ENCODE measurements at places on chromosomes 2 and 18. TPM values are rescaled to one million over a fixed set of nuclear protein-coding genes. Genes with fewer than 3 reads are reported as not detected.

- no peak overlapping the region for H3K4me3 ChIP-seq
- peaks cover 3% of the 10 kb centered on the region for H3K36me3 ChIP-seq
- no peak overlapping the region for H3K27ac ChIP-seq
- no peaks in the 10 kb centered on the region for H3K27me3 ChIP-seq
- no peaks in the 10 kb centered on the region for H3K4me1 ChIP-seq
These were observed 36.1 kb upstream of the TNFRSF11A start for GRCh38 chr18:62289047-62289446.

DNA sequence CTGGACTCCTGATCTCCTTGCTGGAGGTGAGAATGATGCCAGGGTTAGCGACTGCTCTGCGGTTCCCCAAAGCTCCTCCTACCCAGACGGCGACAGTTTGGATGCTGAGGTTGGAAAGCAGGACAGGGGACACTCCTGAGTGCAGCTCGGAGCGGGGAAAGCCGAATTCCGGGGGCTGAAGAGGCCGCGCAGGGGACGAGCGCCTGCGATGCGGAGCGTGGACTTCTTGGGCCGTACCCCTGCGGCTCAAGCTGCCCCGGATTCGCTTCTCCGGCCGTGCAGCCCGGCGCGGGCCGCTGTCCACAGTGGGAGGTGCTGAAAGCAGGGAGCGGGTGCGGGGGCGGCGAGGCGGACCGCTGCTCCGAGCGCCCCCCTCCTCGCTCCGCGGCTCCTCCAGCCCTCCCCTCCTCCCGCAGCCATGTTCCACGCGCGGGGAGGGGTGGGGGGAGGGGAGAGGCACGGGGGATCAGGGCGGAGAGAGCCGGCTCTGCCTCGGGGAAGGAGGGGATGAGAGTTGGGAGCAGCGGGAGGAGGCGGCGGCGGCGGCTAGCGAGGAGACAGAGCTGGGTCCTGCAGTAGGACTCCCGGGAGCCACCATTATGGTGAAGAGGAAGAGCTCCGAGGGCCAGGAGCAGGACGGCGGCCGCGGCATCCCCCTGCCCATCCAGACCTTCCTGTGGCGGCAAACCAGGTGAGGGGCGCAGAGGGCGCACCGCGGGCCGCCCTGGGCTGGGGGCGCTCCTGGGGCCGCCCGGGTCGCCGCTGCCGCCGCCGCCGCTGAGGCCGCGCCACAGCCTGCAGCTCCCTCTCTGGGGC is at the start of gene UNC80:
UNC80 (plus strand) TSS at position 359 of the 816 bp plus-strand sequence; CDS start at position 600, 241 bp downstream.
- no peaks in the 10 kb centered on the region for H3K4me1 ChIP-seq
- H3K4me3 ChIP-seq, result peak within 1 kb of the TSS; percentile 23
- H3K36me3 ChIP-seq, result no peaks in the 10 kb centered on the region
- no peak within 1 kb of the TSS for H3K27ac ChIP-seq

The NUP35 gene
- 8.9 TPM for total RNA-seq

The FLACC1 gene
- total RNA-seq, result 1.3 TPM

The CPO gene
- total RNA-seq, result under 0.01 TPM

- peak; percentile 88 for DNase-seq
- H3K36me3 ChIP-seq, result no peaks in the 10 kb centered on the region
These were observed 31.5 kb upstream of the PDIA6 start for GRCh38 chr2:10844097-10844496.

GRCh38 chr2:1268034-1268433 is 145.2 kb upstream of the TPO start:
- no peak for DNase-seq
- H3K27me3 ChIP-seq, result no peaks in the 10 kb centered on the region
- H3K36me3 ChIP-seq, result no peaks in the 10 kb centered on the region

GRCh38 chr2:30113617-30114293 is 33.1 kb upstream of the YPEL5 start:
- no peak overlapping the region for H3K4me3 ChIP-seq
- peak; percentile 85 for DNase-seq
- no peaks in the 10 kb centered on the region for H3K36me3 ChIP-seq
- no peaks in the 10 kb centered on the region for H3K27me3 ChIP-seq
- H3K4me1 ChIP-seq, result peaks cover 15% of the 10 kb centered on the region
- peak overlapping the region; percentile 59 for H3K27ac ChIP-seq

The CTDP1 gene
- total RNA-seq, result 20.5 TPM

DNA sequence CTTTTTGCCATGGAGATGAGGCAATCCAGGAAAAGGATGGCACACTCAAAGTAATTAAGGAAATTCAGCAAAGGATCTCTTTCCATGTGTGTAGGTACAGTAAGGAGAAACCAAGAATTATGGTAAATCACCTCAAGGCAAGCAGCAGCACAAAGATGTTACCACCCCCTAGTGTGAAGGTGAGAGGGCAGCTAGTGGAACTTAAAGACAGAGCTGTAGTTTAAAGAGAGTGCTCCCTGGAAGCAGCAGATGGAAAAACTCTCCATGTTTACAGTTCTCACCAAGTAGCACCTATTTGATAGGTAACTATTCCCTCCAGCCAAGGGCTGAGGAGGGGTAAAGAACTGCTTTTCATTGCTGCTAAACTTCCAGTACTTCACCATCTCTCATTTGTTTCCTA is 860.4 kb upstream of the CRIM1 start:
- no peak overlapping the region for H3K4me3 ChIP-seq
- H3K27ac ChIP-seq, result no peak overlapping the region
- H3K36me3 ChIP-seq, result no peaks in the 10 kb centered on the region
- no peaks in the 10 kb centered on the region for H3K27me3 ChIP-seq
- no peak for DNase-seq

DNA sequence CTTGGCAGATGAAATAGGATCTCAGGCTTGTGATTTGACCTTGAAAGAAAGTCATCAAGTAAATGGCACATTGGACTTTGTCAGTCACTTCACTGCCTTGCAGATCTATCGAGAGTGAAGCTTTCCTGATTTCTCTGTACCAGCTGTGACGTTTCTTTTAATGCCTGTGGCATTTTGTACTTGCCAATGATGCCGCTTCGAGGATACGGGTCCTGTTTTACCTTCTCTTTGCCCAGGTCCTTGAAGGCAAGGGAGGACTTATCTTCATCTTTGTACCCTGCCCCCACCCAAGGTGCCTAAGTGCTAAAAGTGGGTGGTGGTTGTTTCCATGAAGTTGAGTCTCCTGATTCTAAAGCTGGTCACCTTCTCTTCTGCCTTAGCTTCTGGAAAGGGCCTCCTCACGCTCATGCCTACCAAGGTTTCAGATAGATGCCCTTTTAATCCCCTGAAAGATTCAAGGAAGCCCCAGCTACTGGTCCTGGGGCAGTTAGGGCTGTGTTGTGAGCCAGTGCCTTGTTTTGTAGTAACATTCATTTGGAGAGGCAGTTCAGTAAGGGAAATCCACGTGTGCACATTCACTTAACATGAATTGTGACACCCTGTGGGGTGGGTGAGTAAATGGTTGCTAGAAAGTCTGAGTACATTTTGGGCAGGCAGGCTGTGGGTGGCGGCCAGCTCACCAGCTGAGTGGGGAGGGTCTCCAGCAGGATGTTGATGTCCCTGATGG is 6.1 kb downstream of the LBH start:
- no peaks in the 10 kb centered on the region for H3K27me3 ChIP-seq
- no peak overlapping the region for H3K4me3 ChIP-seq
- H3K27ac ChIP-seq, result peak overlapping the region; percentile 59

GRCh38 chr2:239108459-239108858 is 260.6 kb downstream of the TWIST2 start:
- no peaks in the 10 kb centered on the region for H3K27me3 ChIP-seq
- peaks cover 4% of the 10 kb centered on the region for H3K36me3 ChIP-seq
- no peak overlapping the region for H3K27ac ChIP-seq
- H3K4me3 ChIP-seq, result no peak overlapping the region
- DNase-seq, result no peak

DNA sequence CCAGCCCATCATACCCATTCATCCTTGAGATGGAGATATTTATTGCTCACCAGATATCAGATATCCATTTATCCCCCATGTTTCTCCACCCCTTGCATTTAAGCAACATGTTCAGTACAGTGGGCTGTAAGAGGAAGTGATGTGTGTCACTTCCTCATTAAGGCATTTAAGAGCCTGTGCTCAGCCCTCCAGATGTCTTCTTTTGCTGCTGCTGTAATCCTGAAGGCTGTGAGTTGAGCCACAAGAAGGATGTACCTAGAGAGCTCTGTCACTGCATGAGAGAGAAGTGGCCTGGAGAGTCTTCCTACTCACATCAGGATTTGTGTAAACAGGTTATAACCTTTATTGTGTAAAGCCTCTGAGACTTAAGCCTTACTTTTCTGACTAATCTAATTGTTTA is 151.8 kb upstream of the UNC80 start:
- H3K27ac ChIP-seq, result no peak overlapping the region
- DNase-seq, result no peak
- no peak overlapping the region for H3K4me3 ChIP-seq
- no peaks in the 10 kb centered on the region for H3K27me3 ChIP-seq
- H3K36me3 ChIP-seq, result no peaks in the 10 kb centered on the region

DNA sequence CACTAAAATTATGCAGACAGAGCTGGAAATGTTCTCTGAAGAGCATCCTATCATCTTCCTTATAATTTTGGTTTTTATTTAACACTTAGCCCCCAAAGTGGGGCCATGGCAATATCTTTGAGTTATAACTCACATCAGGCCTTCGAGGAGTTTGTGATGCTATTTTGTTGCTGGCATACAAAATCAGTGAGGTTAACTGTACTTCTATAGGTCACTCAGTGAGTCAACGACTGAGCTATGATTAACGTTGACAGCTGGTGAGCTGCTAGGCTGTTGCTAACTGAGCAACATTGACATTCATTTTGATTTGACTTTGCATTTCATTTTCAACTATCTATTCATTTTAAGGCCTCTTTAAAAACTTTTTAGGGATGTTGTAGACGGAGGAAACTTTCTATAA is 50.0 kb downstream of the GPD2 start:
- H3K4me1 ChIP-seq, result peaks cover 4% of the 10 kb centered on the region
- no peaks in the 10 kb centered on the region for H3K36me3 ChIP-seq
- H3K27me3 ChIP-seq, result no peaks in the 10 kb centered on the region

DNA sequence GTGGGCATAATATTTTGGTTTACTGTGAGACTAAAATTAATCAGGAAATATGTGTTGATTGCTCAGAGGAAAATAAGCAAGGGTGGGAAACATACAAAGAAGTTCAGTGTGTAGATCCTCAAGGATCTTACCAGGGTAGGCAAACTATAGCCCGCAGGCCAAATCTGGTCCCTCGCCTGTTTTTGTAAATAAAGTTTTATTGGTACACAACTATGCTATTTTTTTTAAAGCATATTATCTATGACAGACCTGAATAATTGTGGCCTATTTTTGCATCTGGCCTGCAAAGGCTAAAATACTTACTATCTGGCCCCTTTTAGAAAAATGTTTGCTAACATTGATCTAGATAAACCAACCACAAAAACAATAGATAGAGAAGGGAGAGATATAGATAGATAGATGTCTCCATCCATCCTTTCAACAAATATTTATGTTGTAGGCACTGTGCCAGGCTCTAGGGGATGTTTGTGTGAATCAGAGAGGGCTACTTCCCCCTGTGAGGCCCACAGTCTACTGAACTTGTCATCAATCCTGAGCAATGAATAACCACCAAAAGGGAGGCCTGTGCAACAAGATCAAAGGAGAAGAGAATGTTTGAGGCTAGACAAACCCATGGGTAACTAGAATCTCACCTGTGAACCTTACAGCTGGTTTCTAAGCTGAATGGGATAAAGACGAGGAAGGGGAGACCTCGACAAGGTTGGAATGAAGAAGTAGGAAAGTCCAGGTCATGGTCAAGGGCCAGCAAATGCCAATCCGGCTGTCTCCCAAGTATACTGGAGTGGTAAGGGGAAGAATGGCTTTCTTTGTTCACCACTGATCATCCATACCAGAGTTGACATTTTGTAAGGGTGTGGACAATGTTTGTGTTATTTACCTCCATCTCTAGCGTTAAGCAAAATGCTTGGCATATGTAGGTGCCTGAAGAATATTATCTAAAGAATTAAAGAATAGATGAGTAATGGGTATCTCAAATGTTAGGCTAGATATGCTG is 23.6 kb downstream of the ALPK2 start:
- H3K27me3 ChIP-seq, result no peaks in the 10 kb centered on the region
- peaks cover 6% of the 10 kb centered on the region for H3K4me1 ChIP-seq
- H3K27ac ChIP-seq, result no peak overlapping the region
- DNase-seq, result peak; percentile 96
- no peak overlapping the region for H3K4me3 ChIP-seq

- DNase-seq, result no peak
- no peak overlapping the region for H3K27ac ChIP-seq
- H3K4me3 ChIP-seq, result no peak overlapping the region
- H3K36me3 ChIP-seq, result no peaks in the 10 kb centered on the region
- peaks cover 2% of the 10 kb centered on the region for H3K4me1 ChIP-seq
These were observed 264.8 kb downstream of the TXNL1 start for GRCh38 chr18:56373601-56374000.

The SPTBN1 gene
- 325 TPM for total RNA-seq

DNA sequence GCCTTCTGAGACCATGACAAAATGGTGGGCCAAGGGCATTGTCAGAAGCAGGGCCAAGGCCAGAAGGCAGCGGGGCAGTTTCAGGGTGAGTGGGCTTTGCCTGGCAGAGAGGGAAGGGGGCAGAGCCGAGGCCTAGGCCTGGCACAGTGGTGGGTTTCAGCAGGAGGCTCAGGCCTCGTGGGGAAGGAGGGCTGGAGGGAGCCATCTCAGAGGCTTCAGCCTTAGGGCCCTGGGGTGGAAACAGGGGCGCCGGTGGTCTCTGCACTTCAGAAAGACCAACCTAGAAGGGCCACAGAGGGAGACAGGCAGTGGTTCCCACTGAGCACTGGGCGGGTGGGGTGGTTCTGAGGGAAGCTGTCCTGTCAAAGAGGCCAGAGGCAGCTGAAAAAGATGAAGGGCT is 58.0 kb upstream of the SMAD7 start:
- no peak overlapping the region for H3K4me3 ChIP-seq
- DNase-seq, result no peak
- no peaks in the 10 kb centered on the region for H3K36me3 ChIP-seq
- H3K27me3 ChIP-seq, result no peaks in the 10 kb centered on the region
- no peak overlapping the region for H3K27ac ChIP-seq
- H3K4me1 ChIP-seq, result no peaks in the 10 kb centered on the region

- no peaks in the 10 kb centered on the region for H3K36me3 ChIP-seq
- no peak for DNase-seq
- H3K27ac ChIP-seq, result no peak overlapping the region
- no peaks in the 10 kb centered on the region for H3K27me3 ChIP-seq
- H3K4me3 ChIP-seq, result no peak overlapping the region
- no peaks in the 10 kb centered on the region for H3K4me1 ChIP-seq
These were observed 42.9 kb downstream of the MMADHC start for GRCh38 chr2:149544692-149545091.

DNA sequence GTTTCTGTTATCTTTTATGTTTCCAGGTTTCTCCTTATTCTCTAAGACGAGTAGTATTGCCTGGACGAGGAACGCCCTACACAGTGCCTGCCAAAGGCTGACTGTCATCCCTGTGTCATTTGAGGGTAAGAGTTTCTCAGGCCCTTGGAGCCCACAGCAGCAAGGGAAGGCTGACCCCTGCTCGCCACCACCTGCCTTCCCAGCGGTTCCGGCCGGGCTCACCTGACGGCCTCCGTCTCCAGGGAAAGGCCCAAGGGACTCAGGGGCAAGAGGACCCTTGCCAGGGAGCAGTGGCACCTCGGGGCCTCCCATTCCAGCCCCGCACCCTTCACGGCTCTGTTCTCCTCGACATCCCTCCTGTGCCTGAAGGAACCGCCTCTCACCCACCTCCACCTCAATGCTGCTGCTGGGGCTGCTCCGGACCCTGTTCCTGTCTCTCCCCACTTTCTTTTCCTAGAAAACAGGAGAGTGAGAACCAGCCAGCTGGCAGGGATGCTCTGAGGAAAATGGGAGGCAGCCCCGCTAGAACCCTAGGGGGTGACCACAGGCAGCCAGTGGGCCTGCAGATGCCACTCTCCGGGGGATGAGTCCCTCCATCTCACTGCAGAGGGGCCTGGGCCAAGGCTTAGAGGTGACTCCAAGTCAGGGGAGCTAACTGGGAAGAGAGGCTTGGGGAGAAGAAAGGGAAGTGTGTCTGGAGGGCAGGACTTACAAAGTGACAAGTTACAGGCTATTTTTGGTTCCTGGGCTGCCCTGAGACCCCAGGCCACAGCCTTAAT is 1.9 kb downstream of the LIMS2 start:
- H3K27me3 ChIP-seq, result peaks cover 18% of the 10 kb centered on the region
- DNase-seq, result no peak
- H3K36me3 ChIP-seq, result no peaks in the 10 kb centered on the region
- H3K4me3 ChIP-seq, result no peak overlapping the region
- no peak overlapping the region for H3K27ac ChIP-seq

All from fibroblast of lung (primary cell).